ENCODE measurements at places on chromosomes 4 and X. TPM values are rescaled to one million over a fixed set of nuclear protein-coding genes. Genes with fewer than 3 reads are reported as not detected.

Gene EDA
- 5.6 TPM for total RNA-seq

Gene PDZD11
- 52.3 TPM for total RNA-seq

Gene STBD1
- total RNA-seq: 3.3 TPM

Gene RASL11B
- not detected for total RNA-seq

Measured in HT-29 (cell line).